Activated naive CD8-positive, alpha-beta T cell treated with anti-CD3 and anti-CD28 coated beads, Interleukin-2, amount 50 U/mL, for 24 hours (primary cell): ENCODE measurements at places on chromosomes 3 and 15.

DNA sequence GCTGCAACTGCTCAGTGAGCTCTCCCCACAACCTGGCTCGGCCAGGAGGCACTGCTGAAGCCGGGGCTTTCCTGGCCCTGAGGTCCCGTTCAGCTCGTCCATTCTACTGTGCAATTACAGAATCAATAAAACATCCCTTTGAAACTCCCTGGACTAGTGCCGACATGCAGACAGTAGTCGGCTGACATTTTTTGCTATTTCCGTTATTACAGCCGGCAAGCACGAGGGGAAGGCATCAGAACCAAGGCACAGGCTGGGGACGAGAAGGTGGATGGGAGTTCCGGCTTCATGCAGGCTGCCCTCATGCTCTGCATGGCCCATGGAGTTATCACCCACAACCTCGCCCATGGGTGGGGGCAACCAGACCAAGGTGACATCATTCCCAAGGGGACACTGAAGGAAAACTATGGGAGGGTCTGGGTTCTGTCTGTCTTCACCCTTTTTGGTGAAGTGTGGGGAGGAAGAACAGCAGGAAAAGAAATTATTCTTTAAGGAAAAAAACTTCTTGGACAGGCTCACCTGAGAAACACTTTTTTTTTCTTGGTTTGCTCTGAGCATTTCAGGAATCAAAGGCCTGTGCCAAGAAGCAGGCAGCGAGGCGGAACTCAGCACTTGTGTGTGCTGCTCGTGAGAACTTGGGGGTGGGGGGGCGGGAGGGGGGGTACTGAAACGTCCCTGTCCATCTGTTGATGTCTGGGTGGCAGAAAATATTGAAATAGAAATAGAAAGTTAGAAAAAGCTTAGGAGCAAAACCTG is 154.5 kb downstream of the FOXP1 start:
- no peak for DNase-seq

DNA sequence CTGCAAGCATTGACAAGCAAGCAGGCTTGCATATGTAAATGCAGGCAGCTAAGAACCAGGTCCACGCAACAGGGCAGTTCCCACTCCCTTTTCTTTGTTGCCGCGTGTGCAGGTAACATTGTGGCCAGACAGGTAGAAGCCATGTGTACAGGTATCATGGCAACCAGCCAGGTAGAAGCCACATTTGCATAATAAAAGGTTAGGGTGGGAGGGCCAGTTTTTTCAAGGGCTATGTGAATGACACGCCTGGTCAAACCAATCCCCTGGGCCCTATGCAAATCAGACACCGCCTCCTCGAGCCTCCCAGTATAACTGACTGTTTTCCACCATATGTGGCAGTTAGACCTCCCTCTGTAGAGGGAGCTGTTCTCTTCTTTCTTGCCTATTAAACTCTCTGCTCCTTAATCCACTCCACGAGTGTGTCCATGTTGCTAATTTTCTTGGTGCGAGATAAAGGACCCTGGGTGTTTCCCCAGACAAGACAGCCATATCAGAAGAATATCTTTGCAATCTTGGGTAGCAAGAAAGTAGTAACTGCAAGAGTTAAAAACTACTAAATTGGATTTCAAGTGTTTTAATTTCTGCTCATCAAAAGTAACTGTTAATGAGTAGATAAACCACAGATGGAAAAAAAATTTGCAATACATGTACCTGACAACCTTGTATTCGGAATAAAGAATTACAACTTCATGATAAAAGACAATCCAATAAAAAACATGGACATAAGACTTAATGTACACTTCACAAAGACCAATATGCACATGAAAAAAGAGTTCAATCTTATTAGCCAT is 21.8 kb downstream of the PCOLCE2 start:
- DNase-seq: no peak

- DNase-seq: no peak
Measured at GRCh38 chr3:63355809-63356208, 77.7 kb downstream of the SYNPR start.

- DNase-seq: no peak
Measured at GRCh38 chr3:23019596-23020300, 183.4 kb upstream of the UBE2E2 start.

- DNase-seq: no peak
Measured at GRCh38 chr3:127760791-127761440, 61.4 kb downstream of the MGLL start.
